ENCODE measurements at places on chromosomes 2 and 18.
A peak's percentile ranks its signal among the peaks of the same experiment; 100 is the strongest.

- DNase-seq, result no peak
Measured at GRCh38 chr2:187438455-187438854, 9.6 kb downstream of the CALCRL start.

DNA sequence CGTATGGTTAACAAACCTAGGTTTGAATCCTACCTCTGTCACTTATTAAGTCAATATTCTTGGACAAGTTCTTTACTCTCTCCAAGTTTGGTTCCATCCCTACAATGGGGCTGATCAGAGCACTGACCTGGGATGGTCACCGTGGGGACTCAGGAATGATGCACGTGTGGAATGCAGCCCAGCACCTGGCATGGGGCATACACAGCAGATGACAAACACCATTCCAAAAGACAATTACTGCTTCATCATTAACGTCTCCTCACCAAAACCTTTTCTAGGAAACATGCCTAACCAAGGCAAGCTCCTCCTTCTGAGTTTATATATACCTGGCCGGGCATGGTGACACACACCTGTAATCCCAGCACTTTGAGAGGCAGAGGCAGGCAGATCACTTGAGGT, 532.9 kb upstream of the ID2 start:
- no peak for DNase-seq

DNA sequence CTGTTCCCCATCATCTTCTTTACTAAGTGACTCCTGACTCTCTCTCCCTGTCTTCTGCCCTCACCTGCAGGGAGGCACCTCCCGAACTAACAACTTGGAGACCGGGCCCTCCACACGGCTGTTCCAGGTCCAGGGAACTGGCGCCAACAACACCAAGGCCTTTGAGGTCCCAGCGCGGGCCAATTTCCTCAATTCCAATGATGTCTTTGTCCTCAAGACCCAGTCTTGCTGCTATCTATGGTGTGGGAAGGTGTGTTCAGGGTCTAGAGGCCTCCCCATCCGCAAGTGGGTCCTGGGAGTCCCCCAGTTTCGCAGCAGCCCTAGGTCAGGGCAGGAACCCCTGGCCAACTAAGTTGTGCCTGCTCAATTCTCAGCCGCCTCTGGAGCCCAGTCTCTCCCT, 15.5 kb downstream of the VIL1 start:
- DNase-seq, result no peak

- DNase-seq, result no peak
Measured at GRCh38 chr18:7512348-7512747, 54.8 kb upstream of the PTPRM start.

- DNase-seq, result no peak
Measured at GRCh38 chr2:31420936-31421335, 6.4 kb upstream of the XDH start.

DNA sequence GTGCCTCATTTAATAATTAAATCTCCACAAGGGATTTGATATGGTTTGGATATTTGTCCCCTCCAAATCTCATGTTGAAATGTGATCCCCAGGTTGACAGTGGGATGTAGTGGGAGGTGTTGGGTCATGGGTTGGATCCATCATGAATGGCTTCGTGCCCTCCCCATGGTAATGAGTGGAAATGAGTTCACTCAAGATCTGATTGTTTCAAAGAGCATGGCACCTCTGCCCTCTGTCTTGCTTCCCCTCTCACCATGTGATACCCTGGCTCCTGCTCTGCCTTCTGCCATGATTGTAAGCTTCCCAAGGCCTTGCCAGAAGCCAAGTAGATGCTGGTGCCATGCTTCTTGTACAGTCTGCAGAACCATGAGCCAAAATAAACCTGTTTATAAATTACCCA, 15.0 kb upstream of the RAB27B start:
- no peak for DNase-seq

DNA sequence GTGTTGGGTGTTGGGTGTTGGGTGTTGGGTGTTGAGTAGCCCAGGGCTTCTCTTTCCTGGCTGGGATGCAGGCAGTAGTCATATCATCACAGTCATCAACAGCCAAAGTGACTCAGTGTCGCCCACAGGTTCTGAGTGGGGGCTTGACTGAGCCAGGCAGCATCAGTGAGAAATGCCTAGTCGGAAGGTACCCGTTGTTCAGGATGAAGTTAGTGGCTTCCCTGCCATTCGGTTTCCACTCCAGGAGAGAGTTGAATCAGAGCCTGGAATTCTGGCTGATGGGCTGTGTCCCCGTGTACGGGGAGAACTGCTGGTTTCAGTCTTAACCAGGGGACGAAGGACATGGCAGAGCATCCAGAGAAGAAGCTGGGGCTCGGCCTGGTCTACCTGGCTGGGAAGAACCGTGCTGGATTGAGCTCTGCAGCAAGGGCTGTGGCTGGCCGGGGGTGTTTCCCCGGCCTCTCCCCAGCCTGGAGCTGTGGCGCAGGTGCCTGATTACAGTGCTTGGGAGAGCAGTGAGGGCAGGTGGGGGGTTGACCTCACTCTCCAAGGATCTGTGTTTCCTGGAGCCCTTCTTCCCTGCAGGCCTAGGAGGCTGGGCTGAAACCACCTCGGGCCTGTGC, 49.4 kb downstream of the AGAP1 start:
- DNase-seq, result no peak

DNA sequence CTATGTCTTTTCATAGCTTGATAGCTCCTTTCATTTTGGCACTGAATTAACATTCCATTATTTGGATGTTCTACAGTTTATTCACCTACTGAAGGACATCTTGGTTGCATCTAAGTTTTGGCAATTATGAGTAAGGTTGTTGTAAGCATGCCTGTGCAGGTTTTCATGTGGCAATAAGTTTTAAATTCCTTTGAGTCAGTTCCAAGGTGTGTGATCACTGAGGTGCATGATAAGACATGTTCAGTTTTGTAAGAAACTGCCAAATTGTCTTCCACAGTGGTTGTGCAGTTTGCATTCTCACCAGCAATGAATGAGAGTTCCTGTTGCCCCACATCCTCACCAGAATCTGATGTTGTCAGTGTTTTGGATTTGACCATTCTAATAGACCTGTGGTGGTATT, 24.2 kb downstream of the XDH start:
- no peak for DNase-seq

DNA sequence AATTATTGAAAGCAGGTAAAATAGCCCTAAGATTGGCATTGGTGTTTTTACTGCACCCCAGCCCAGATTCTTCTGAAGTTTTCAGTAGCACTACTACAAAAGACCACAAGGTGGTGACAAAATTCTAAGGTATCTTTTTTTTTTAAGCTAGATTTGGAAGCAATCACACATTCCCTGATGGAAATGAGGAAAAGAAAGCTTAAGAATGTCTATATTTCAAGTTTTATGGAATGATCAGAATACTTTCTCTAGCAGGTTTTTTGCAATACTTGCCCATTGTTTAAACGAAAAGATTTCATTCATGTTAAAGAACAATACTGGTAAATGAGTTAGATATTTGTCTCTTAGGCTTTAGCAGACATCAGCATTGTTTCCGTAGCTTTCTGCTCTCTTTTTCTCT, 32.1 kb upstream of the ZNF638 start:
- DNase-seq, result no peak

GRCh38 chr2:158228943-158229508, 127.3 kb downstream of the UPP2 start:
- no peak for DNase-seq

- DNase-seq, result no peak
Measured at GRCh38 chr2:11752906-11753305, 6.5 kb downstream of the LPIN1 start.

- DNase-seq, result no peak
Measured at GRCh38 chr18:51425475-51425874, 228.0 kb upstream of the MEX3C start.

DNA sequence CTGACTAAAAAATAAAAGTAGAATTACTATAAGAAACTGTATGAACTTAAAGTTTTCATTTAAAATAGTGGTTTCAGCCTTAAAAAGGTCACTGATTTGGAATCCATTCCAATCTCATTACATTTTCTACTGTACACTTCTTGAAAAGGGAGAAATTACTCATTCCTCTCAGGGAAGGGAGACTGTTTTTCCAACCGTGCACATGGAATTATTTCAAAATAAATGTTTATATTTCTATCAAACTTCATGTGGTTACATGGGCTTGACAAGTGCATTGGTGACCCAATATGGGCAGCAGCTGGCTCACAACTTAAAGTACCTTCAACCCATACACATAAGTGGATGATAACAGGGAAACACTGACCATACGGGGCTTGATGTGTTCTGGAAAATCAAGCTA, 324.5 kb upstream of the THUMPD2 start:
- DNase-seq, result no peak

DNA sequence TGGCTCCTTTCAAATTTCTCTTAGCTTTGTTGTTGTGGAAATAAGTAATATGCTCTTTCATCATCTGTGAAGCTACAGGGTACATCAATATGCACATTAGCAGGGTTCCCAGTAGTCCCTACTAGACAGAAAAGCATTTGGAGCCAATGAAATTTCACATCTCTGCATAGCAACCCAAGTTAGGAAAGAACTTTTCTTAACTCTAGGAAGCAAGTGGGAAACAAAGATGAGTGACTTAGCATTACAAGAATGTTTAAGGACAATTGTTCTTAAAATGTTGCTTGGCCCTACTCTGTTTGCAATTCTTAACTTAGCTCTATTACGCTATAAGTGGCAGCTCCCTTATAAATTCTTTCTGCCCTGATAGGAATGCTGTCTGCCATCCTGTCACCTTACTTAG, 39.6 kb downstream of the ZEB2 start:
- no peak for DNase-seq

DNA sequence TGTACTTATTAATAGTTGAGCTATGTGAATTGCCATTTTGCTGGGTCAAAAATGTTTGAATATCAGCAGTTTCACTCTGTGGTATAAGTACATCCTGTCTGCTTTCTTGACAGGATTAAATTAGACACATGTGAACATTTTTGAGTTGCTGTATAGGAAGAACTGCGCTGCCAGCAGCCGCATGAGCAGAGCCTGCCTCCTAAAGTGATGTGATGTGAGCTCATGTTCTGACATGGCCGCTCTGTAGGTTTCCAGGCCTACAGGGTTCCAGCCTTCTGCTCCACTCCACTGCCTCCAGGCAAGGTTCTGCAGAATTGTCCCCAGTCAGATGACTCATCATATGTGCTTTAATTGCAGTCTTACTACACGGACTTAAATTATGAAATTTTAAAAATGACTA, 119.7 kb upstream of the NFATC1 start:
- no peak for DNase-seq

DNA sequence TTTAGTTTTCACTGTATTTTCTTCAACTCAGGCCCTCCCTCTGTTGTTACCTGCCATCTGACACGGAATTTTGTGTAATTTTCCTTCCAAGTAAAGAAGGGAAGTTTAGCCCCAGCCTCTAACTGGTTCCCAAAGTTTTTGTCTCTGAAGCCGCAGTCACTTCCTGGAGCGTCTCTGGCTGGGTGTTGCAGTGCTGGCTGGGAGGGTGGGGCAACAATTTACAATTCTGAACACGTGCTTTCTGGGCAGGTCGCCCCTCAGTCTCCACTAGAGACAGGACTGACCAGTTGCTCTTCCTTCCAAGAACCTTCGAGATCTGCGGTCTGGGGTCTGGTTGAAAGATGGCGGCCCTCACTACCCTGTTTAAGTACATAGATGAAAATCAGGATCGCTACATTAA, 3.5 kb downstream of the CNDP2 start:
- no peak for DNase-seq

- DNase-seq, result no peak
Measured at GRCh38 chr2:70367722-70368323, 66.0 kb upstream of the FAM136A start.

DNA sequence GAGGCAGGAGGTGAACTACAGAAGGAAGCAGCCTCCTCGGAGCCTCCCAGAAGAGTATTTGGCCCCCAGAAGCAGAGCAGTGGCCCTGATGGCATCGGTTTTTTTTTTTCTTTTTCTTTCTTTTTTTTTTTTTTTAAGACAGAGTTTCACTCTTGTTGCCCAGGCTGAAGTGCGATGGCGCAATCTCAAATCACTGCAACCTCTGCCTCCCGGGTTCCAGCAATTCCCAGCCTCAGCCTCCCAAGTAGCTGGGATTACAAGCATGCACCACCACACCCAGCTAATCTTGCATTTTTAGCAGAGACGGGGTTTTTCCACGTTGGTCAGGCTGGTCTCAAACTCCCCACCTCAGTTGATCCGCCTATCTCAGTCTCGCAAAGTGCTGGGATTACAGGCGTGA, 34.8 kb upstream of the NCKAP5 start:
- DNase-seq, result no peak

- DNase-seq, result no peak
Measured at GRCh38 chr18:60413944-60414547, 41.5 kb upstream of the MC4R start.

GRCh38 chr2:154700136-154700535, 1.6 kb downstream of the KCNJ3 start:
- DNase-seq, result no peak

DNA sequence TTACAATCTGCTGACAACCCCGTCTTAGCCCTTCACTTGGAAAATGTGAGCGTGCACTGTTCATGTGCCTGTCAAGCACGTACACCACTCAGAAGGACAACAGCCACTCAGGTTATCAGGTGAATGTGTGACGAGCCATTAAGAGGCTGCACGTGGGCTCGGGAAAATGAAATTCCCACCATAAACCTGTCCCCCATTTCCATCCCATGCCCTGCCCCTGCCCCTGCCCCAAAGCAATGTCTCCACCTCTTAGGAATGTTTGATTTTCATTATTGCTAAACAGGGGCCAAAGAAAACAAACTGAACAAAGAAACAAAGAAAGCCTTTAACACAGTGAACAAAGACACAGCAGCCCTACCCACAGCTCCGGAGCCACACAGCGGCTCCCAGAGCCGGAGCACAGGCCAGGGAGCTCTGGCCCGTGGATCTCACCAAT, 90.5 kb downstream of the TMEM18 start:
- peak; percentile 10 for DNase-seq

DNA sequence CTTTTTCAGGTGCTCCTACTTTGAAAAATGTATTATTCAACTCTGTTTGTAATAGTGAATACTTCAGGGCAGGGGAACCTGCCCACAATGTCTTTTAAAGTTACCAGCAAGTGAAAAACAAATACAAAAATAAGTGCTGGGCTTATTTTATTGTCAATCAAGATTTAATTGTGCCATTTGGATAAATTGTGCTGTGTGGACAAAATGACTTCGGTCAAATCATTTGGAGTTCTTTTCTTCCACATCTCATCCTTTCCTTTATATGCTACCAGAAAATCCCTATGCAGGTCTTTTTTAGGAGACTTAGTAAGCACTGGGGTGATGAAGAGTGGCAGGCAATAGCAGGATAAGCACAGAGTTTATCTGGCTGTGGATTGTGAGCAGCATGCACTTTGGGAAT, 63.9 kb downstream of the NYAP2 start:
- DNase-seq, result no peak

DNA sequence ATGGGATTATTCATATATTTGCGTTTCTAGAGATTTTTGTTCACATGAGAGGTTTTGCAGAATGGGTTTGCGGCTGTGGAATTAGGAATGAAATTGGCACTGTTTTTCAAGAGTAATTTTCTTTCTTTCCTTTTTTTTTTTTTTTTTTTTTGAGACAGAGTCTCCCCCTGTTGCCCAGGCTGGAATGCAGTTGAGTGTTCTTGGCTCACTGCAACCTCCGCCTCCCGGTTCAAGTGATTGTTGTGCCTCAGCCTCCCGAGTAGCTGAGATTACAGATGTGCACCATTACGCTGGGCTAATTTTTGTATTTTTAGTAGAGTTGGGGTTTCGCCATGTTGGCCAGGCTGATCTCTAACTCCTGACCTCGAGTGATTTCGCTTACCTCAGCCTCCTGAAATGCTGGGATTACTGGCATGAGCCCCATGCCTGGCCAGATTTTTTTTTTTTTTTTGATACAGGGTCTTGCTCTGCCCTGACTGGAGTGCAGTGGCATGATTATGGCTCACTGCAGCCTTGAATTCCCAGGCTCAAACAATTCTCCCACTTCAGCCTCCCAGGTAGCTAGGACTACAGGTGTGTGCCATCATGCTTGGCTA, 65.3 kb downstream of the MIB1 start:
- DNase-seq, result no peak
